ENCODE measurements at places on chromosomes 4 and X.

DNA sequence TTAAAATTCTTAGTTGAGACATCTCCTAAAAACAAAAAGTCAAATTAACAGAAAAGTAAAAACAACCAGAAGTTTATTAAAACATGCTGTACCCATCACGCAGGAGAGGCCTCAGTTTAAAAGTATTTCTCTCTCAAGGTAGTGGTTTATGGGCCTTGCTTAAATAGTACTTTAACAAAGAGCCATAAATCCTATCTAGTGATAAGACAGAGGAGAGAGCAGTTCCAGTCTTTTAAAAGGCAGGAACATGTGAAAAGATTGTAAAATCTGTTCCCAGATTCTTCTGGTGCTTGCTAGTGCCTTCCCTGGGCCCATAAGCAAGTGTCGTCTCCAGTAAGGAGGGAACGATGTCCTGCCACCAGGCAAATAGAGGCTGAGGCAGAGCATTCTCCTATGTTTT, 476.3 kb upstream of the ADGRL3 start:
- no peak for DNase-seq

DNA sequence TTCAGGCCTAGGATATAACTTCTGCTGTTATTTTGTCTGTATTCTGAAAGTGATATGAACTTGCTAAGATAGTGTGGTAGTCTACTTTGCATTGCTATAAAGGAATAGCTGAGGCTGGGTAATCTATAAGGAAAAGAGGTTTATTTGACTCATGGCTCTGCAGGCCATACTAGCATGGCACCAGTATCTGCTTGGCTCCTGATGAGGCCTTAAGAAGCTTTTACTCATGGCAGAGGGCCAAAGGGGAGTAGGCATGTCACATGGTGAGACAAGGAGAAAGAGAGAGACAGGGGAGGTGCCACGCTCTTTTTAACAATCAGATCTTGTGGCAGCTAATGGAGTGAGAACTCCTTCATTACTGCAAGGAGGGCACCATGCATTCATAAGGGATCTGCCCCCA, 247.3 kb downstream of the GPAT3 start:
- DNase-seq: no peak

GRCh38 chrX:66625525-66625924, 13.4 kb downstream of the EDA2R start:
- DNase-seq: no peak

GRCh38 chr4:4974727-4975126, 44.5 kb downstream of the CYTL1 start:
- DNase-seq: no peak
